IMR-90 (cell line): ENCODE measurements at places on chromosomes 6 and 20. TPM values are rescaled to one million over a fixed set of nuclear protein-coding genes. Genes with fewer than 3 reads are reported as not detected.

The KCTD20 gene
- total RNA-seq, result 150 TPM in 2 replicates

The RBBP8NL gene
- not detected in 2 replicates for total RNA-seq

The CRISP3 gene
- not detected in 2 replicates for total RNA-seq

The HLA-DQA2 gene
- not detected in 2 replicates for total RNA-seq

The SLC26A8 gene
- not detected in 2 replicates for total RNA-seq

The PXMP4 gene
- 2.2 and 3.6 TPM in 2 replicates for total RNA-seq

The C4B gene
- total RNA-seq, result 0.54 and 0.56 TPM in 2 replicates

The LY6G5B gene
- total RNA-seq, result 1.9 and 2.2 TPM in 2 replicates

The GDAP1L1 gene
- not detected in 2 replicates for total RNA-seq

The SNAI1 gene
- 0.54 and 0.83 TPM in 2 replicates for total RNA-seq

The TOX2 gene
- total RNA-seq, result 1.1 and 1.3 TPM in 2 replicates

The CYP39A1 gene
- total RNA-seq, result under 0.01 TPM in 1 of 2 replicates, not detected in the other

The DOK5 gene
- total RNA-seq, result 3.9 and 4.2 TPM in 2 replicates

The TGM3 gene
- total RNA-seq, result not detected in 2 replicates

The STMND1 gene
- not detected in 2 replicates for total RNA-seq

The ITPA gene
- total RNA-seq, result 28.6 and 32.4 TPM in 2 replicates

The TCP11 gene
- total RNA-seq, result 0.36 and 0.56 TPM in 2 replicates

The RALGAPA2 gene
- total RNA-seq, result 3.9 and 4.7 TPM in 2 replicates
